ENCODE measurements at places on chromosomes 12 and 14. TPM values are rescaled to one million over a fixed set of nuclear protein-coding genes. Genes with fewer than 3 reads are reported as not detected.

The ALDH1L2 gene
- 0.29 TPM for total RNA-seq

The RNASE2 gene
- not detected for total RNA-seq

The ZBTB1 gene
- total RNA-seq = 28.5 TPM

The MYF5 gene
- total RNA-seq = not detected

The KRT2 gene
- total RNA-seq = not detected

The NUP37 gene
- total RNA-seq = 46.5 TPM

The AKAP3 gene
- total RNA-seq = 0.92 TPM

The INHBE gene
- 0.24 TPM for total RNA-seq

The POTEM gene
- total RNA-seq = not detected

The ACOT4 gene
- total RNA-seq = 2.3 TPM

The PTPN6 gene
- 401 TPM for total RNA-seq

The KCNK10 gene
- total RNA-seq = not detected

The PLCZ1 gene
- total RNA-seq = not detected

The GPR137C gene
- 0.11 TPM for total RNA-seq

The IFNG-AS1 gene
- total RNA-seq = 0.95 TPM

DNA sequence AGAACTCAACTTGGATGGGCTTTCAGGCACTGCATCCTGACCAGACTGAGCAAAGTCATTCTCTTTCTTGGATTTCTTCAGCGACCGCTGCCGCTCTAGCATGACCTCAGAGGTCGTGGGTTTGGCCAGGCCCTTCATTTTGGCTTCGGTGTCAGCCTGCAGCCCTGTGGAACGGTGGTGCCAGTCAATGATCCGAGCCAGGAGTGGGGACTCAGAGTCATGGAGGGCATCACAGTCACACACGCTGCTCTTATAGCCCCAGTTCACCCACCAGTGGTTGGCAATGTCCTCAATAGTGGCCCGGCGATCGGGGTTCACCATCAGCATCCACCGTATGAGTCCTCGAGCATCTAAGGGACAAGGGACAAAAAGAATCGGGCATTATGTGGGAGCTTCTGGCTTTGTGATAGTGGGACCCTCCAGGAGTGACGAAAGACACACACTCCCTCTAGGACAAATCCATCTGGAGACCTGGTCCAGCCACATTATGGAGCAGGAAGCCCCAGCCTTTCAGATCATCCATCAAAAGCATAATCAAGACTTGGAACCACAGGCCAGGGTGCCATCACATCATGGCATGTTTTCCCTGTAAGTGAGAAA, 71.0 kb downstream of the NUAK1 start:
- DNase-seq = no peak

DNA sequence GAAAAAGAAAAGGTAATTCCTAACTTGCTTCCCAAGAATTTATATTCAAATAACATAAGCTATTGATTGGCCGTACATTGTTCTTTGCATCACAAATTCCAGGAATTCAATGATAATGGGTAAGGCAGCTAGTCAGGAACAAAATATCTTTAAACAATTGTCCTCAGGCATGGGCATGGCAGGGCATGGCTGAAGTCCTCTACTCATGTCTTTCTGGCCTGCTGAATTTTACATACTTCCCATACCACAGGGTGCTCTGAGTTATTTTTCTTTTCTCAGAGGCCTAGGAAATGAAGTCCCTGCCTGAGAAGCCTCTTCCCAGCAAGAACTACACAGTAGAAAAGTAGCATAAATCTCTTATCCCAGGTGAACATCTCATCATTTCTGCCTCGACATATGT, 15.1 kb upstream of the DRAM1 start:
- DNase-seq = no peak

DNA sequence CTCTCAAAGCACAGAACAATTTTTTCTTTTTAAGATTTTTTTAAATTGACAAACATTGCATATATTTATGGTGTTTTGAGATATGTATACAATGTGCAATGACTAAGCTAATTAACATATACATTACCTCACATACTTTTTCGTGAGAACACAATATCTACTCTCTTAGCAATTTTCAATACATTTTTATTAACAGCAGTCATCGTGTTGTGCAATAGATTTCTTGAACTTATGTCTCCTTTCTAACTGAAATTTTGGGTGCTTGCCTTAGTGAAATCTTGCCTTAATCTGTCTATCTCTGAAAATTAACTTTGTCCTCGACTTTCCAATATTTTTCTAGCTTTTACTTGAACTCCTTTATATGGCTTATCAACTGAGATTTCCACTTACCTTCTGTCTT, 6.8 kb downstream of the OR10A7 start:
- DNase-seq = no peak

GRCh38 chr12:30357766-30358490, 337.7 kb downstream of the IPO8 start:
- DNase-seq = no peak

GRCh38 chr12:32777159-32777558, 21.5 kb upstream of the YARS2 start:
- no peak for DNase-seq

DNA sequence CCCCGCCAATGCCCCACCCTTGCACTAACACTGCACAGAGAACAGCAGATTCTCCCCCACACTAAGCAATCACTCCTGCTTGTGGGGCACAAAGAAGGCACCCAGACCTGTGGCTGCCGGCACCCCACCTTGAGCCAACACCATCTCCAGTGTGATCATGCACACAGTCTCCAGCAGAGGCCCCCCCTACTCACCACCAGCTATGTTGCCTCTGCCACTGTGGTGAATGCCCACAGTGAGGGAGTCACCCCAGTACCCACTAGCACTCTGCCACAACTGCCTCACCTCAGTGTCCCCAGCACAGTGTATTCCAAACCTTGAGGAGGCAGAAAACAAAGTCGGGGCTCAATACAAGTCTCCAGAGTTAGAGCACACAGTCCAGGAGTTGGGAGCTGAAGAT, 261.7 kb upstream of the SSTR1 start:
- DNase-seq = no peak

GRCh38 chr12:107094183-107094448, 767 bp upstream of the CRY1 start:
- DNase-seq = no peak

- DNase-seq = no peak
Observed at GRCh38 chr12:49980501-49981349, 8.0 kb downstream of the AQP6 start.

DNA sequence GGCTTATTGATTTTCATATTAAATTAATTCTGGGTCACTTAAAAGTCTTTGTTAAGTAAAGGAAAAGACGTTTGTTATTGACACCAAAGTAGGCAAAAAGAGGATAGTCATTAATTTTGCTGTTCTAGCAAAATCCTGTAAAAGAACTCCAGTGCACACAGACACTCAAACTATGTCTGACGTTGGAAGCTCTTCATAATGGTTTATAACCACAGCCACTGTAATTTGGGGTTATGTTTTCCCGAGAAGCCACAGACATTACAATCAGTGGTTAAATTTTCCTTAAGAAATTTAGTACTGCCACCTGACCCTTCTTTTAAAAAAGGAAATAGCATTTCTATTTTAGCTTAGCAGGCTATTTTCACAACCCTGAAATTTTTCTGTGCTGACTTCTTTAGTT, 267.5 kb downstream of the CCDC91 start:
- DNase-seq = no peak

- DNase-seq = no peak
Observed at GRCh38 chr12:12399776-12400305, 43.0 kb downstream of the BORCS5 start.

DNA sequence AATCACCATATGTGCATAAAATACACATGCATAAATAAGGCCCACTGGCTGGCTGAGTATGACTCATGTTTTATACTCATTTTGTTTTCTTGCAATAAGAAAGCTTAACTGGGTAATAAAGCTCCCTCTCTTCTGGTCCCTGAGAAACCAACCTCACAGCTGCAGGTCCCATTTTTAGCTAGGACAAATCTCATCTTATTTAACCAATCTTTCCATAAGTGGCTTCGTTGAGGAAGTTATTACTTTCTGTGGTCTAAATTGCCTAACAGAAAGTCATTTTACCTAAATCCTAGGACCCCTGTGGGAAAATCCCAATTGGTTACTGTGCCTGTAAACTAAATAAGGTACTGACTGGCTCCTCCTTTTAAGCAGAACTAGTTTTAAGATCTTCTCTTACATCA, 232.8 kb upstream of the FBXO33 start:
- no peak for DNase-seq

DNA sequence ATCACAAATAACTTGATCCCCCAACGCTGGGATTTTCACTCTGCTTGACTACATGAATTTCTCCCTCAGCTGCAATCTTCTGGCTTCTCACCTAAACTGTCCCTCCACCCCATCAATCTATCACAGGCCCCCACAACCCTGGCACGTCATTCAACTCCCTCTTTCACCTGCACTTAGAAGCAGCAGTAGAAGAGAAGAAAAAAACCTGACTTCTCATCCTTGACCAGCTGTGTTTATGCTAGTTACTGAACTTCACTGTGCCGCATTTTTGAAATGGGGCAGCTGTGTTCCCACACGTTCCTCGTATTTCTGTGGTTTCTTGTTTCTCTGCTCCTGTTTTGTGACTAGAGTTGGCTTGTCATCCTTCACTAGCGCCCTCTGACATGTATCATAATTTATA, 35.0 kb downstream of the ITPR2 start:
- DNase-seq = no peak

DNA sequence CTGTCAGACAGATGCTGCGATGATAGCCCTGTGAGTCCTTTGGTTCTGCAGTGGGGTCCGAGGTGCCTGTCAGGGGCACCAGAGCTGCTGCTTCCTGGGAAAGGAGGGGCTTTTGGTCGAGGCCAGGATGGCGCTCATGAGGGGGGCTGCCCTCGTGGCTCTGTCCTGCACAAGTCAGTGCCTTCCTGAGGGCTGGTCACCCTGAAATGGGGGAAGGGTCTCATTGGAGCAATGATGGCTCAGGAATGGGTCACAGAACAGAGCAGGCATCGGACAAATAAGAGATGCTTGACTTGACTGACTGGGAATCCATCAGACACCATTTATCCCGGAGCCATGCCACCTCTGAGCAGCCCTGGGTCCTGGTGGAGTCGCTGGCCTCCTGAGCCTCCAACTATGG, 121.9 kb downstream of the ADGRD1 start:
- no peak for DNase-seq

GRCh38 chr12:56721216-56721615, 3.9 kb downstream of the NACA start:
- DNase-seq = no peak

- no peak for DNase-seq
Observed at GRCh38 chr14:39977198-39977597, 545.0 kb upstream of the FBXO33 start.

- DNase-seq = no peak
Observed at GRCh38 chr14:77883847-77884238, 83.9 kb downstream of the ADCK1 start.

- DNase-seq = no peak
Observed at GRCh38 chr12:128245121-128245520, 21.8 kb upstream of the TMEM132C start.

- no peak for DNase-seq
Observed at GRCh38 chr14:56289155-56289554, 170.9 kb downstream of the PELI2 start.

- no peak for DNase-seq
Observed at GRCh38 chr12:93451423-93452158, 9.8 kb upstream of the UBE2N start.

GRCh38 chr12:115553622-115554021, 723.9 kb downstream of the MED13L start:
- no peak for DNase-seq

DNA sequence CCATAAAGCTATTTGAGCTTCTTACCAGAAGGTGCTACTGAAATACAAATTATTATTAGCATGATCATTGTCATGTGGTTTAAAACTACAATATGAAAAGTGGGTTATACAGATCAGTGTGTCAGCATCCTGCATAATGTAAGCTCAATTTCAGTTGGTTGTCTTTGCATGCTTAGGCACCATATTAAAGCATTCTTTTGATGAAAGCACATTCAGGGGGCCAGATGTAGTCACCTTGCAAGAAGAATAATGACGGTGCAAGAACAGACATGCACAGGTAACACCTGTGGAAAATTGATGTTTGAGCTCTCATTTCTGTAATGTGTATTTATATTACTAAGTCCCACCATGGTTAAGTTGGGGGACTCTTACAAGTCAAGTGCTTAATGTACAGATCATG, 123.9 kb downstream of the PAX9 start:
- no peak for DNase-seq
